ENCODE measurements at places on chromosomes 13 and 19.

GRCh38 chr13:33073338-33073737 is 57.1 kb downstream of the KL start:
- no peak for DNase-seq

- no peak for DNase-seq
Observed at GRCh38 chr19:30669329-30670010, 297.3 kb downstream of the ZNF536 start.

DNA sequence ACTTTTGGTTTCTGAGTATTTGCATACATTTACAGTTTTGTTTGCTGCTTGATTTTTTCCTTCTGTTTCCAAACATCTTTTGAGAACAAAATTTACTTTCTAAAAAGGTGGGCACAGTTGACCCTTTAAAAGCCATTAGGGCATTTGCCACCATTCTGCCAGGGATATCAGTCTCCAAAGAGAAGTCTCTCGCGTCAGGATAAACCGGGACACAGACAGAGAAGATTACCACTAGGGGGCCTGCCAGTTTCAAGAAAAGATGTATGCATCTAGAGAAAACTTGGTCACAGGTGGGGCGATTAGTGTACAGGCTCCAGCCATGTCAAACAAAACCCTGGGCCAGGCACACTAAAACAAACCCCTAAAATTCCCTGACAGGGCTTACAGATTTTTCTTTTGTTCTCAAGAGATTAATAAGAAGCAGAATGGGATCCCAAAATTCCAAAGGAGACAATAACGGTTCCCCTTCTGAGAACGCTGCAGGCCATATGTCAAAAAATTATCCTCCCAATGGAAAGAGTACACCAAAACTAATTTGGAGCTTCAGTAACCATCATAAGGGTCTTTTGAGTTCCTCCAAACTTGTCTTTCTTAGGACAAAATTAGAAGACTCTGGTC is 10.7 kb upstream of the PABPC3 start:
- no peak for DNase-seq

GRCh38 chr13:22173610-22174009 is 502.7 kb downstream of the FGF9 start:
- no peak for DNase-seq

DNA sequence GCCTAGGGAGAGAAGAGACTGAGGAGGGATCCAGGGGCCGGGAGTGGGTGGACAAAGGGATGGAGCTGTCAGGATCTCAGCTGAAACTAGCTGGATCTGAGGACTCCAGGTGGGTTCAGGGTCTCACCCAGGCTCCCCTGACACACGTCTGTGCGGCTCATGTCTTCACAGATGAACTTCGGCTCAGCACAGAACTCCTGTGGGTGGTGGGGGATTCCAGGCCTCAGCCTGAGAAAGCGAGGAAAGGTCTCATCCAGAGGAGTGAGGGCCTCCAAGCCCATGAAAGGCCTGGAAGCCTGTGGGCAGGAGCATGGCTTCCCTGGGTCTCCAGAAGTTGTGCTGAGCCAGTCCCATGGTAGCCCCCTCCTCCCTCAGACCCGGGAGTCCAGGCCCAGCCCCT is 1.4 kb downstream of the CAPN12 start:
- DNase-seq = no peak

- no peak for DNase-seq
Observed at GRCh38 chr13:49701491-49701890, 10.2 kb upstream of the EBPL start.

- DNase-seq = no peak
Observed at GRCh38 chr19:21335721-21336120, 6.5 kb upstream of the ZNF708 start.
